ENCODE measurements at places on chromosomes 6 and 20.
A peak's percentile ranks its signal among the peaks of the same experiment; 100 is the strongest.

GRCh38 chr6:17152703-17153102 lies 50.9 kb downstream of the STMND1 start:
- DNase-seq = no peak

DNA sequence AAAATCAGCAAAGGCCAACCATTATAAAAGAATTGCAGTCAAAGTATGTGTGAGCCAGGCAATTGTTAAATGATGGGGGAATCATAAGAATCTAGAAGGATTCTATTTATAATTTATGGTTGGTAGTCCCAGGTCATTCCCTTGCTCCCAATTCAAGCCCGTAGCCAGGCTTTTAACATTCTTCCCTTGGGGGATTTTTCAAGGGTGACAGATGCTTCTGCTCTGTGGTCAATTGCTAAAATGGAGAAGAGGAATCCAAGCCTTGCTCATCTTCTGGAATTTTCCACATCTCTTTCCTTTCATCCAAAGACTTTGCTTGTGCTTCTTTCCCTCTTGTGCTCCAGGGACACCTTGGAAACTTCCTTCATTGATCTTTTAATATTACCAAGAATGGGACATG lies 18.0 kb upstream of the BCAS1 start:
- no peak for DNase-seq

- DNase-seq = no peak
Observed at GRCh38 chr6:142313284-142313683, 11.5 kb downstream of the ADGRG6 start.

- DNase-seq = no peak
Observed at GRCh38 chr6:94443701-94444100, 1024.3 kb upstream of the EPHA7 start.

GRCh38 chr6:125524356-125524755 lies 222.6 kb upstream of the HDDC2 start:
- no peak for DNase-seq

GRCh38 chr6:21198032-21198640 lies 395.4 kb upstream of the SOX4 start:
- DNase-seq = no peak

DNA sequence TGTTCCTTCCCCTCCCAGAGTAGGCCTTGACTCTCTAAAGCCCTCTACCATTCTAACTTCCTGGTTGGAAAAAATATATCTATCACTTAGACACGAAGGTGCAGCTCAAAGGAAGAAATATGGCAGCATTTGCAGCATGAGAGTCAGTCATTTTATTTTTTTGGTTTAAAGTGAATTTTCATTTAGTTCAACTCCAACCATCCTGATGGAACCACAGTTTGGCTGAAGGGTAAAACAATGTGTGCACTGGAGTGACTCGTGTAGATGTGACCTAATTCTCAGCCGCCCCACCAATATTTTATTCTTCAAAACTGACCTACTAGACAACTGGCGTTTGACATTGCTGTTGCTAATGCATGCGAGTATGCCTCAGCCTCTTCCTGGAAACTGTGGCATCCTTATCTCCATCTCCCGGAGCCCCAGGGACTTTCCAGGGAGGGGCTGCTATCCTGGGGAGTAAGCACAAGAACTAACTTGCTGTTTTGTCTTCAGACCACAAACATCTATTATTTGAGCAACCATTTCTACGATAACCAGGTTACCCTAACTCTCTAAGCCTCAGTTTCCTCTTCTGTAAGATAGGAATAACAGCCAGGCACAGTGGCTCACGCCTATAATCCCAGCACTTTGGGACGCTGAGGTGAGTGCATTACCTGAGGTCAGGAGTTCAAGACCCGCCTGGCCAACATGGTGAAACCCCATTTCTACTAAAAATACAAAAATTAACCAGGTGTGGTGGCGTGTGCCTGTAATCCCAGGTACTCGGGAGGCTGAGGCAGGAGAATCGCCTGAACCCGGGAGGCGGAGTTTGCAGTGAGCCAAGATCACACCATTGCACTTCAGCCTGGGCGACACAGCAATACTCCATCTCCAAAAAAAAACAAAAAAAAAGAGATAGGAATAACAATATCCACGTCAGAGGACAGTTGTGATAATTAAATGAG lies 148.7 kb upstream of the JARID2 start:
- DNase-seq = no peak

DNA sequence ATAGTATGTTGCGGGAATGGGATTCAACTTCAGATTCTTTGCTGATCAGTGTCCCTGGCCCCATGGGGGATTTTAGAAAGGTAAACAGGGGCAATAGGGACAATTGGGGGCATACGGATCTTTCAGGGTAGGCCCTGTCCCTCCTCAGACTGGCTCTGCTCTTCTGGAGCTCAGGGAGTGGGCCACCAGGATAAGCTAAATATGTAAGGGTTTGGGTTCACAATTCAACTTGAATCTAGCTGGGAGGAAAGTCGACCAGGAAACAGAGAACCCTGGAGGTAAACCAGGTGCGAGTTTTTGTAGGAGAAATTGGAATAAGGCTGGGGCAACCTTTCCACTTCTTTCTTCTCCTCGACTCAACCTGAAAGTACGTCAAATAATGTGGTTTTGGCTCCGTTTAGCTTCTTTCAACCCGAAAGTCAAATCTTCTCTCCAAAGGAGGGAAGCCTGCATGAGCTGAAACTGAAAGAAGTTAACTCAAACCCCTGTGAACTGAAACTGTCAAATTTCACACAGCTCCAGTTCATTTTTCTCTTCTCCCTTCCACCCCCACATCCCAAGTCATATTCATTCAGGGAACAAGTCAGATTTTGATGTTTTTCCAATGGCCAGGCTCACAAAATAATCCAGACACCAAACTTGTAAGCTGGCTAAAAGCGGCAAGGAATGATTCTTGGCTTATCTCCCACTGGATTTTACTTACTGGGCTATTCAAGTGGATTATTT lies 278.2 kb downstream of the CLIC5 start:
- DNase-seq = no peak

DNA sequence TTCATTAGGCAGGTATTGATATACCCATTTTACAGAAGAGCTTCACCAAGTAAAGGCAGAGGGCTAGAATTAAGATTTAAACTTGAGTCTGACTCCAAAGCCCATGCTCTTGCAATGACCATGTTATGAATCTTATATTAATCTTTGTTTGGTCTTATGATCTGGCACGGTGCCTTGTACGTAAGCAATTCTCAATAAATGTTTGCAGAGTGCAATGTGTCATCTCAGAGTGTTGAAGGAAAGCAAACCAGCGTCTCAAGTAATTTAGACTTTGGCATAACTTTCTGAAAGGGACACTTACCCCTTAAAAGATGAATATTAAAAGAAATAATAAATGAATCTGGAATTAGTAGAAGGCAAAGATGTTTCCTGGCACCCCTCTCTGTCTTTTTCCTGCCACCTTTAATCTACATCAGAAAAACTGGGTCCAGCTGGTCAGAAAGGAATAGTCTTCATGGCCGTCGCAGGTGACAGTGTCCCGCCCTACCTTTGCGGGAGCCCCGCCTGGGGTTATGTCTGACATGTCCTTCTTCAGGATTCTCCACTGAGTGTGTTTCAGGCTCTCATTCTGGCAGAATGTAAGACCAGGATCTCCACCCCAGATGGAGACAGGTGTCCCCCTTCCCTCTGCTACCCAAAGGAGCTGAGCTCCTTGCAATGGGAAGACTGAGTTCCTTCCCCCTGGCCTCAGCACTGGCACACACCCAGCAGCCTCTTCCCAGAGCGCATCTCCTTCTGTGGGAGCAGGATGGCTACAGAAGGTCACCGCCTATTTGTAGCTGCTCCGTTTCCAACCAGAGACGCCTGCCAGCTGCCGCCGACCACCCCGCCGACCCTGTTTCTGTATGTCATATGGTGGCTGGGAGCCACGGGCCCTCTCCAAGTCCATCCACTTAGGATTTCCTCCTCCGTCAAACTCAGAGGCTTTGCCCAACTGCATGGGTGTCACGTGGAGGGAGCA lies 266.3 kb upstream of the ECI2 start:
- no peak for DNase-seq

GRCh38 chr6:11130605-11131004 lies 19.1 kb upstream of the ERVFRD-1 start:
- DNase-seq = no peak

DNA sequence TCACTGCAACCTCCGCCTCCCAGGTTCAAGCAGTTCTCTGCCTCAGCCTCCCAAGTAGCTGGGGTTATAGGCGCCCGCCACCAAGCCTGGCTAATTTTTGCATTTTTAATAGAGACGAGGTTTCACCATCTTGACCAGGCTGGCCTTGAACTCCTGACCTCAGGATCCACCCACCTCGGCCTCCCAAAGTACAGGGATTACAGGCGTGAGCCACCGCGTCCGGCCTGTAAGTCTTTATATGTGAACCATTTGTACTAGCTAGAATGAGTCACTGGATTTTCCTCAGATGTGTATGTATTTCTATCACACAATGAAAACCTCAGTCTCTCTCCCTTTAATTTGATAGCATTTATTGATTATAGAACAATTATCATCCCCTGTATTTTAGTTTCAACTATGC lies 34.0 kb downstream of the ITCH start:
- DNase-seq = peak; percentile 32

- no peak for DNase-seq
Observed at GRCh38 chr20:6920991-6921613, 153.6 kb downstream of the BMP2 start.

- no peak for DNase-seq
Observed at GRCh38 chr6:156854466-156855161, 77.4 kb downstream of the ARID1B start.

DNA sequence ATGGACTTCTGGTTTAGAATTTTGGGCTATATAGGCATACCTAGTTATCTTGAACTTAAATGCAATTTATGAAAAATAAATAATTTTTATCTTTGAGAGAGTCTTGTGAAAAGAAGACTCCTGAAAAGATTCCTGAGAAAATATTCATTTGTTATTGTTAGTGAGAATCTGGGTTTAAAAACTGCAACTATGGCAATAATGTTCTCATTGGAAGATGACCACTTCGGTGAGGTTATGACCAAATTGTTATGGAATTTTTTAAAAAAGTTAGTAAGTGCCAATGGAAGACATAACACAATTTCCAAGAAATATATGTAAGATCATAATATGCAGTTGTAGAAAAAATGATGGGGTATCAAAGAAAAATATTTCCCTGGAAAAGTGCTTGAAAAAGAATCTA lies 46.3 kb downstream of the GRIK2 start:
- DNase-seq = no peak

DNA sequence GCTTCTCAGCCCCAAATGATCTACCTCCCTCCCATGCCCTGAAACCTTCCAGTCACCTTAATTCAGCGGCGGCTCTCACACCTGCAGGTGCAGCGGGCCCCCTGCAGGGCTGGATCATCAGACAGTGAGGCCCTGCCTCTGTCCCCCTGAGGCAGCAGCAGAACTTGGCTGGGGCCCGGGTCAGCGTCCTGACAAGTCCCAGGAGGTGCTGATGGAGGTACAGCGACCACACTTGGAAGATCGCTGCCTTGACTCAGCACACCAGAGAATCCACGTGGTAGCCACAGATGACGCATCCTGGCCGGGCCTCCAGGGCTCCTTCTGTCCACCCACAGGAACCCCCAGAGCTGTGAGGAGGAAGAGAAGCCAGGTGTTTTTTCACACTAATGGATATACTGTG lies 116.4 kb upstream of the THBS2 start:
- DNase-seq = no peak

GRCh38 chr6:45419571-45420082 lies 41.9 kb upstream of the SUPT3H start:
- peak; percentile 88 for DNase-seq

DNA sequence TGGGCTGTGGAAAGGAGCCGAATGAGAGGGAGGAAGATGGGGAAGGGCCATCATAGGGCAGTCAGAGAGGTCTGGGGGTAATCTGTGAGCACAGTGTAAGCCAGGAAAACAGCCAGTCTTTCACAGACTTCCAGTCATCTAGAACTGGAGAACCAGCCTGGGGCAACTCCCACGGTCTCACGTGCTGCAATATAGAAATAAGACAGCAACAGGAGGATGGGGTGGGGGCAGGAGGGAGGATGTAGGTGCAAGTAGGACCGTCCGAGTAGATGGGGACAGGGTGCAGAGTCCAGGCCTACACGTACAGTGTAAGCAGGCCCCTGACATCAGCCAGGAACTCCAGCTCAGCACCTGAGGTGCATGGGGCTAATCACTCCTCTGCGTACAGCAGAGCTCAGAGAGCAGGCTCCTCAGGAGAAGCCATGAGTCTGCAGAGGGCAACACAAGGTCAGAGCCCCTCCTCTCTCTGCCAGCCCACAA lies 58.2 kb upstream of the TNFAIP3 start:
- no peak for DNase-seq

DNA sequence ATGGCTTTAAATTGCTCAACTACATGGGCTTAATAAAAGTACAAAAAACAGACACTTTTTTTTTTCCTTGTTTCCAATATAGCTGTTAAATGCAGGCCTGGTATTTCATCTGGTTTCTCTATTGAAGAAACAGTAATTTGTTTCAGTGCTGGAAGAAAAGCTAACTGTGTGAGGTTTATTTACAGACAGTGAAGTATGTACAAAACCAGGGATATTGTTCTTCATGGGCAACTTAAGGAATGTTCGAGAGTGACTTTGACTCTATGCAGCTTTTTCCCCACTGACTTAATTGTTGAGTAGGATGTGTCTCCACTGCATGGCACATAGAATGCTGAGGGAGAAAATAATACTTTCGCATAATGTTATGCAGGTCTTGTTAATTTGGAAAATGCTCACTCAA lies 31.0 kb upstream of the PRL start:
- no peak for DNase-seq

- DNase-seq = no peak
Observed at GRCh38 chr20:58408603-58409246, 19.7 kb downstream of the VAPB start.

GRCh38 chr6:126134491-126134890 lies 148.2 kb downstream of the TRMT11 start:
- DNase-seq = no peak

GRCh38 chr6:111951497-111952085 lies 78.3 kb upstream of the FYN start:
- DNase-seq = no peak

DNA sequence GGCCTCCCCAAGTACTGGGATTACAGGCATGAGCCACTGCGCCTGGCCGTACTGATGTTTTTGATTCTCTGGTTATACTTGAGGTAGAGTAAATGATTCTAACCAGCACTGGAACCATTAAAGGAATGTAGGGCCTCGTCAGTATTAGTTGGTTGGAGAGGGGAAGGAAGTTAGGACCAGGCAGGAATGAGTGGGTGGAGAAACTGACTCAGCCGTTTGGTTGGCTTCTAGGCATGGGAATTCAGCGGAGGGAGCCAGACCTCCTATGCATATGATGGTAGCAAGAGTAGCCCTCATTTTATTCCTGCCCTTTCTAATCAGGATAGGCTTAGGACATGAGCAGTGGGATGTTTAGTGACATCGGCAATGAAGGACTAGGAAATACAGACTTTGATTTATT lies 19.0 kb upstream of the SERINC3 start:
- DNase-seq = no peak

DNA sequence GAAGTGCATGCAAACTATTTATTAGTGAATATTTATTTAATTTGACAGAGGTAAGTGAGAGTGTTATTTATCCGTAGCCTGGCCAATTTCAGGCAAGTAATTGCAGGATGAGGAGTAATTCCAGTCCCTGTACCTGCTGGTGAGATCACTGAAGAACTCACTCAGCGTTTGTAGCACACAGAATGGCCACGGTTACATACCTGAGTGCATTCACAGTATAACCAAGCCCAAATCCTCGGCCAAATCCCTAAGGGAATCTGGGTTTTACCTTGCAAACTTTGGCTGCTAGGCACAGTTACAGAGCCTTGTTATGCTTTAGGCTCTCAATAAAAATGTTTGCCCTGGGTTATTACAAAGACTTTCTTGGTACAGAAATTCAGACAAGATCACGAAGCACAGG lies 93.3 kb downstream of the KCNQ5 start:
- no peak for DNase-seq

GRCh38 chr20:63908008-63908682 lies 13.2 kb downstream of the DNAJC5 start:
- DNase-seq = no peak

GRCh38 chr6:127854009-127854408 lies 46.8 kb downstream of the THEMIS start:
- DNase-seq = no peak
